Lung microvascular endothelial cell (primary cell): ENCODE measurements at places on chromosomes 1 and 21. TPM values are rescaled to one million over a fixed set of nuclear protein-coding genes. Genes with fewer than 3 reads are reported as not detected.

Gene ZNF695
- 0.99 and 1.7 TPM in 2 replicates for total RNA-seq

Gene KRTAP8-1
- total RNA-seq: not detected in 2 replicates

Gene NUF2
- 1.6 and 6.5 TPM in 2 replicates for total RNA-seq

Gene AVPR1B
- total RNA-seq: not detected in 2 replicates

Gene CELA3B
- under 0.01 TPM in 1 of 2 replicates, not detected in the other for total RNA-seq

Gene ANKRD45
- not detected in 2 replicates for total RNA-seq

Gene CD160
- total RNA-seq: not detected in 2 replicates

Gene PLA2G2F
- total RNA-seq: not detected in 2 replicates

Gene MYOC
- total RNA-seq: not detected in 2 replicates

Gene CXADR
- 36.0 and 77.6 TPM in 2 replicates for total RNA-seq

Gene PLA2G2C
- total RNA-seq: not detected in 2 replicates

Gene CNR2
- not detected in 2 replicates for total RNA-seq

Gene MYBPH
- total RNA-seq: not detected in 2 replicates

Gene MMP23B
- 0.44 and 1.2 TPM in 2 replicates for total RNA-seq

Gene MTX1
- 28.8 and 31.6 TPM in 2 replicates for total RNA-seq

Gene SYT6
- total RNA-seq: not detected in 2 replicates

Gene MIXL1
- total RNA-seq: under 0.01 TPM in 1 of 2 replicates, not detected in the other

Gene CD1B
- not detected in 2 replicates for total RNA-seq

Gene MCOLN3
- total RNA-seq: not detected in 2 replicates

Gene SLC6A17
- 0.40 and 1.1 TPM in 2 replicates for total RNA-seq

Gene PTGFRN
- 98.2 and 146 TPM in 2 replicates for total RNA-seq

Gene SMPDL3B
- 0.22 and 0.60 TPM in 2 replicates for total RNA-seq

Gene PGBD5
- total RNA-seq: 0.22 and 0.60 TPM in 2 replicates

Gene CLDN14
- total RNA-seq: 0.22 TPM in 1 of 2 replicates, not detected in the other

Gene LCE1D
- total RNA-seq: not detected in 2 replicates

Gene FAM3B
- not detected in 2 replicates for total RNA-seq

Gene LCE2C
- not detected in 2 replicates for total RNA-seq

Gene ERICH3
- not detected in 2 replicates for total RNA-seq

Gene FNDC10
- total RNA-seq: 0.44 and 0.99 TPM in 2 replicates

Gene THBS3
- 7.9 and 9.2 TPM in 2 replicates for total RNA-seq

Gene EDN2
- total RNA-seq: not detected in 2 replicates

Gene BRINP3
- total RNA-seq: not detected in 2 replicates

Gene ALPL
- 0.22 TPM in 1 of 2 replicates, not detected in the other for total RNA-seq

Gene DEPDC1
- total RNA-seq: 1.8 and 7.6 TPM in 2 replicates

Gene RHCE
- total RNA-seq: 0.60 and 1.3 TPM in 2 replicates

Gene S100A2
- 0.79 and 1.7 TPM in 2 replicates for total RNA-seq

Gene AMY1C
- not detected in 2 replicates for total RNA-seq

Gene SPRR4
- not detected in 2 replicates for total RNA-seq

Gene CYP4Z1
- 0.20 TPM in 1 of 2 replicates, not detected in the other for total RNA-seq

Gene DDR2
- total RNA-seq: 3.4 and 9.2 TPM in 2 replicates

Gene FBLIM1
- 110 and 128 TPM in 2 replicates for total RNA-seq

Gene OR2L13
- total RNA-seq: not detected in 2 replicates

Gene OR6N1
- total RNA-seq: not detected in 2 replicates

Gene ATG4C
- 3.5 and 3.6 TPM in 2 replicates for total RNA-seq

Gene RAB25
- not detected in 2 replicates for total RNA-seq

Gene COP1
- total RNA-seq: 41.2 and 47.2 TPM in 2 replicates

Gene NBPF20
- total RNA-seq: 1.1 and 1.8 TPM in 2 replicates

Gene SPATA46
- not detected in 2 replicates for total RNA-seq

Gene ADAMTSL4
- total RNA-seq: 0.20 and 0.22 TPM in 2 replicates

Gene CADM3
- total RNA-seq: under 0.01 and 0.40 TPM in 2 replicates

Gene GJC2
- total RNA-seq: 6.5 and 18.3 TPM in 2 replicates

Gene OR10J1
- total RNA-seq: not detected in 2 replicates

Gene CDK18
- 0.20 and 0.44 TPM in 2 replicates for total RNA-seq

Gene PGD
- 50.6 and 93.7 TPM in 2 replicates for total RNA-seq

Gene GUCA2B
- not detected in 2 replicates for total RNA-seq

Gene PALMD
- total RNA-seq: 22.2 and 30.3 TPM in 2 replicates

Gene VAV3
- 33.3 and 59.1 TPM in 2 replicates for total RNA-seq

Gene PTP4A2
- total RNA-seq: 152 and 256 TPM in 2 replicates
